AG04450 (cell line): ENCODE measurements at places on chromosomes 3 and 15.

- no peak for DNase-seq
Observed at GRCh38 chr3:172911142-172911541, 160.6 kb downstream of the ECT2 start.

DNA sequence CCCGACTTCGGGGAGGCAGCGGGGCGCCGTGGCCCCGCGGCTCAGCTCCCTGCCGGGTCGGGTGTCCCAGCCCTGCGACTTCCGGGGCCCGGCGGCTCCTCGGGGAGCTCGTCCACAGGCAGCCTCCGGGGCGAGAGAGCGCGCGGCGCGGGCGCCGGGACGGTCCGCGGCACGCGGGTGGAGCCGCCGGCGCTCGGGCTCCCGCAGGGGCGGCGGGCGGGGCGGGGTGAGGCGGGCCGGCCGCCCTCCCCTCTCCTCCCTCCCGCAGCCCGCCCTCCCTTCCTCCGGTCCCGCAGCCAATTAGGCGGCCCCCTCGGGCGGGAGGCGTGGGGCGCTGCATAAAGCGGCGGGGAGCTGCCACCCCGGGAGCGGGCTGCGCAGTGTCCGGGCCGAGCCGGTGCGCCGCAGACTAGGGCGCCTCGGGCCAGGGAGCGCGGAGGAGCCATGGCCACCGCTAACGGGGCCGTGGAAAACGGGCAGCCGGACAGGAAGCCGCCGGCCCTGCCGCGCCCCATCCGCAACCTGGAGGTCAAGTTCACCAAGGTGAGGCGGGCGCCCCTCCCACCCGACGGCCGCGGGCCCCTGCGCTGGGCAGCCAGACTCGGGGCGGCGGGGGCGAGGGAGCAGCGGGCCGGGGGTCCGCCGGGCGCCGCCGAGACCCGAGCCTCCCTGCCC is at the start of gene ALDH1A3:
ALDH1A3 (plus strand) TSS at position 368 of the 675 bp plus-strand sequence; CDS start at position 445, 77 bp downstream.
- peak; percentile 16 for DNase-seq

GRCh38 chr3:177041730-177042551 is 155.3 kb downstream of the TBL1XR1 start:
- no peak for DNase-seq

DNA sequence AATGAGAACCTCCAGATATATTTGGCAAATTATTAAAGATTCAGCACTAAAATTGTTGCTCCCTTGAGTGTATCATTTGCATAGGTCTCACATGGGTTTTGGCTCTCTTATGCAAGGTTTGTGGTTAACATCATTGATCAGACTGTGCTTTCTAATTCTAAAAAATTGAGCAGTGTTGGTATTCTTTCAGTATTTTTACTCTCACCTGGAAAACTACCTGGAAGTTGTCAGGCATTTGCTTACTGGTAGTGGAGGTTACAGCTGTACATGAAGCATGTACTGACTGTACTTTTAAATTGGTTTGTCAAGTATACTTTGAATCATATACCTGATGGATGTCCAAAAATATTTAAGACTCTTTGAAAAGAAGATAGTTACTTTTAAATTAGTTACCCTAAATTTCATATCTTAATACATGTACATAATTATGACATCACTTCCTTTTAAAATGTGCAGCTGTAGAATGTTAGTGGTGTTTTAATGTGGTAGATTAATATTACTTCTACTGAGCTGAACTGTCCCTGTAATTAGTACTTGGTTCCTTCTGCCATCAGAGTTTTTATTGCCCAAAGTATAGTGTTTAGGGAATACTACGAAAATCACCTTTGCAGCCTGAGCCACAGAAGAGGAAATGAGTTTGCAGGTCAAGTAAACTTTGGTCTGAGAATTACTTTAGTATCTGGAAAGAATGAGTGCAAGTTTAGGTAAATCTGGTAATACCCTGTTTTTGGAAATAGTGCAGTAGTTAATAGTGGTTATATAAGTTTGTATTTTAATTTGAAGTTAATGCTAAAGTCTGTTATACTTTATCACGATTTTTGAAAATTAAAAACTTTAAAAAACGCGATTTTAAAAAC is 2.8 kb downstream of the CHD2 start:
- no peak for DNase-seq

DNA sequence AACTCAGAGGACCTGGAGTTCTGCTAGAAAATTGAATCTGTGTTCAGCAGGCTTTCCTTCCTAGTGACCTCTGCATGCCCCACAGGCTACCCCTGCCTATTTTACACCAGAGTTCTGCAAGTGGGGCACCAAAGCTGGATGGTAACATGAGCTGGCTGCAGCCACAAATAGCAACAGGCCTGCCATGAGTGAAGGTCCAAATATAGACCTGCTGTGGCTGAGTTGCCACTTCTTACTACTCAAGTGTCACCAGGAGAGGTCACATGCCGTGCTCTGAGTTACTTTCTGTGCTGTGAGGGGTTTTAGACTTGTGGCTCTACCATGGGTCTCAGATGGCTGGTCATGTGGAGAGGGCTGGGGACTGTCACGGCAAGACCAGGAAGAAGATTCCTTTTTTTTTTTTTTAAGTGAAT is at the start of gene FSD2:
FSD2 (minus strand) TSS at position 76 of the 413 bp plus-strand sequence. CDS start 18,679 bp downstream, outside the sequence.
- DNase-seq, result no peak

DNA sequence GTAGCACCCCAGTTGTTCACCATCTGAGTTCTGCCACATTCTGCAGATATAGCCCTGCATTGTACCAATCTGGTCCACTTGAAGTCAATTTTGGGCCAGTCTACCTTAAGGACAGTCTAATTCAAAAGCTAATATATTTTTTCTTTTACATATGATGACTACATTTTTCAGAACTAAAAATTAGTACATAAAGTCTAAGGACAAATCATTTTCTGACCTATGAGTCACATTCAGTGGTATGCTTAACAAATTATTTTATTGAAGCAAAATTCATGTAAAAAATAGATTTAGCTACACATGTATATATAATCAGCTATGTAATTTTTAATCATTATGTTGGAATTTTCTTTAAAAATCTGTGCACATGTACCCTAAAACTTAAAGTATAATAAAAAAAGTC is 52.1 kb upstream of the IL12A start:
- DNase-seq, result no peak

DNA sequence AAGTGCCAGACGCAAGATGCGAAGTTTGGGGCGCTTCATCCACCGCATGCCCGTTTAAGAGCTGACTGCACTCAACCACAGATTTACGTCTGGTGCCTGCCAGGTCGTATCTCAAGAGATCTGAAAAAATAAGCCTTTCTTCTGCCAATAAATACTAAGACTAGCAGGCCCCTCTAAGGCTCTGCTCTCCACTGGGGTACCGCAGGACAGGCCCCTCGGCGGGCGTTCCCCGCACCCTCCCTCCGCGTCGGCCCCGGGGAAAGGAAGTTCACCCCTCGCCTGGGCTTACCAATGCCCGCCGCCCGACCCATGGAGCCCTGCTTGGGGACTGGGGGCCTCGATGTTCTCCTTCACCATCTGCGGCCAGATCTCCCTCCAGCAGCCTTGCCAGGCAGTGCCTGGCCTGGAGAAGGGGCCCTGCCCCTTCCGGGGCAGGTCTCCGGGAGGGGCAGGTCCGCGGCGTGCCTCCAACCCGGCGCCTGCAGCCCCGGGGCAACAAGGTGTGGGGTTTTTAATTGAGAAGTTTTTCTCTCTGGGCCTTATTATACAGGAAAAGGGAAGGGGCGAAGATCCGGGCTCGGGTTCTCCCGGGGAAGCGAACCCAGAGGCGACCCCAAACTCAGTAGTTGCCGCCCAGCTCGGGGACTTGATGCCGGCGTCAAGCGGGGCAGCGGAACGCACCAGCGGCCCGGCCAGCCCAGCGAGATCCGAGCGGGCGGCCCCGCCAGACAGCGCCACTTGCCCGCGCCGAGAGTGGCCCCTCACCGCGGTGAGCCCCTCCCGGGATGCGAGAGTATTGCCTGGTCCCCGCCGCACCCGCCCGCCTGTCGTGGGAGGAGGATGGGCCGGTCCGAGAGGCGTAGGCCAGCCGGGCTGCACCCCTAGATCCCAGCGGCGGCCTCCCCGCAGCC is 735 bp downstream of the GOLGA8B start:
- no peak for DNase-seq

- DNase-seq, result no peak
Observed at GRCh38 chr15:67110361-67110781, 45.0 kb downstream of the SMAD3 start.
